ENCODE measurements at places on chromosomes 3 and 15.

DNA sequence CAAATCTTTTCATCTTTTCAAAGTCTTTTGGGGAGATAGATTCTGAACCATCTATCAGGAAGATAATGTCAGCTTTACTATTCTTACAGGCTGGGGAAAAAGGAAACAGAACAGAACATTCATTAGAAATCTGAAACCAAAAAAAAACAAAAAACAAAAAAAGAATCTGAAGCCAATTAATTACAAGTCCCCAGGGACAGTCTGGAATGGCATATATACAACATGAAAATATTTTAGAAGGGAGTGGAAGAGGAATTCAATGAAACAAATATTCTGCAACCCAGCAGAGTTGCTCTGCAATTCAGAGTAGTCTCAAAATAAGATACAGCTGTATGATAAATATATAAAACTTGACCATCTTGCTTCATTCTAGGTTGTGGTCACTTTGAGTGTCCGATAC lies 41.7 kb upstream of the CAPN7 start:
- no peak for DNase-seq

GRCh38 chr3:45234250-45234649 lies 8.2 kb upstream of the TMEM158 start:
- no peak for DNase-seq

GRCh38 chr15:48325400-48325799 lies 5.8 kb upstream of the DUT start:
- DNase-seq, result no peak

DNA sequence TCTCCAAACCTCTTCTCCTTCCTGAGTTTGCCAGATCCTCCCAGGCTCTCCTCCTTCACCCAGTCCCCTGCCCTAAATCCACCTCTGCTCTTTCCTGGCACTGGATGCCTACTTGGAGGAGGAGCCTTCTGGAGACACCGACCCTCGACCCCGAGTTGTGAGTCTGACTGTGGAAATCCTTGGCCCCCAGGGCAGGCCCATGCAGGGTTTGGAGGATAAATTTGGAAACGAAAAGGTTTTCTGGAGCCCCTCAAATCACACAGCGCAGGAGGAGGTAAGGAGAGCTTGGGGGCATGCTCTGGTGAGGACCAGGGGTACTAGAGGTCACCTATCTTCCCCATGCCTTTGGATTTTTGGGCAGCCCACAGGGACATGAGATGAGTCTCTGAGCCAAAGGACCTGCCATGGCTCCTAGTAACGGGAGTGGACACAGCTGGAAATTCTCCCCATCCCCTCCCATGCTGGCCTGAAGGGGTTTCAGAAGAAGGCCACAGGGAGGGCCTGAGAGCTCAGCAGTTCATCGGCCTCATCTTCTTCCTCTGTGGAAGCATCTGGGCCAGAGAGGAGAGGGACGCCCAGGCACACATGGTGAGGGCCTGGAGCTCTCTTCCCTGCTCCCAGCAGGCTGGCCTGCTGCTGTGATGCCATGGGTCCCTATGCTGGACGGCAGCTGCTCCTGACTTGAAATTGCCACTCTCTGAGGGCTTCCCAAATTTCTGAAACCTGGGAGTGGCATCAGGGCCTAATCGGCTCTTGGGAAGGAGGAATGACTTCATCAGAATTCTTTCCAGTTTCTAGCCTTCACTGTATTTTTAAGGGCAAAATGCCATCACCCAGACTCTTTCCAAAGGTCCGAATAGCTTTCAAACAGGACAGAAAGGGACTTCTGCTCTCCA lies 68.6 kb upstream of the ITGA11 start:
- no peak for DNase-seq

GRCh38 chr3:146968204-146968651 lies 363.1 kb upstream of the PLSCR5 start:
- DNase-seq, result no peak

DNA sequence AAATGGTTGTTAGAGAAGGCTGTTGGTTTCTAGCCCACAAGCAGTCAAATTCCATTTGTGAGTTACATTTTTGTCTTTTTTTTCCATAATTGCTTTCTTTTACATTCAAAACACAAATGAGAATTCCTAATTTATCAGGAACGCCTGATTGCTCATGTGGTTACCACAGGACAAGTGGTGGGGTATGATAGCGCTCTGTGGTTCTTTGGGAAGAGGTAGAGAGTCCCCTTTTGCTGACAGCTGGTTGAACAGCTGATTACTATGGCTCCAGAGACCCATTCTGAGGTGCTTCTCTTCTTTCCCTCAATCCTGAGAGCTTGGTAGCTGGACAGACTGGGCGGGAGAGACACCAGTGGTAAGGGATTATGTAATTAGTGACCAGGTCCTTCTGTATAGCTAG lies 24.4 kb downstream of the CNOT10 start:
- no peak for DNase-seq

DNA sequence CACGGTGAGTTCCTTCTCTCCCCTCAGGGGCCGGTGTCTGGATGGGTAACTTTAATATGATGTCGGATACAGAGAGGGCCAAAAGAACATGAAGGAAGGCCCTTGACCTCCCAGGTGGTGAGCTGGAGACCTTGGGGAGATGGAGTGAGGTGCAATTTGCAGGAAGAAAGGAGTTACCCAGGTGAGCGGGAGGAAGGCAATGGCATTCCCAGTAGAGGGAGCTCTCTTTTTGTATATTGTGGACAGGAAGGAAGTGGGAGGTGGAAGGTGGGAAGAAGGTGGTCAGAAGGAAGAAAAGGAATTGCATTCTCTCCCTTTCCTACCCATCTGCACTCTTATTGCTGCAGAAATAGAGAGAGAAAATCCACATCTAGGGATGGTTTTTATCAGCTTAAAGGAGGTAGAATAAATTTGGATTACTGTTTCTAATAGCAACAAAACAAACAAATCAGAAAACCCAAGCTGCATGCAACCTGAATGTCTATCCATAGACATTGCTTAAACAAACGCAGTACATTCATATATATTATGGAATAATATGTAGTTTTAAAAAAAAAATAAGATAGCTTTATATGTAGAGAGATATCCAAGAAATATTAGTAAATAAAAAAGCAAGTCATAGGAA lies 169.0 kb upstream of the TSC22D2 start:
- no peak for DNase-seq

- DNase-seq, result no peak
Measured at GRCh38 chr3:29567501-29567900, 286.6 kb downstream of the RBMS3 start.

DNA sequence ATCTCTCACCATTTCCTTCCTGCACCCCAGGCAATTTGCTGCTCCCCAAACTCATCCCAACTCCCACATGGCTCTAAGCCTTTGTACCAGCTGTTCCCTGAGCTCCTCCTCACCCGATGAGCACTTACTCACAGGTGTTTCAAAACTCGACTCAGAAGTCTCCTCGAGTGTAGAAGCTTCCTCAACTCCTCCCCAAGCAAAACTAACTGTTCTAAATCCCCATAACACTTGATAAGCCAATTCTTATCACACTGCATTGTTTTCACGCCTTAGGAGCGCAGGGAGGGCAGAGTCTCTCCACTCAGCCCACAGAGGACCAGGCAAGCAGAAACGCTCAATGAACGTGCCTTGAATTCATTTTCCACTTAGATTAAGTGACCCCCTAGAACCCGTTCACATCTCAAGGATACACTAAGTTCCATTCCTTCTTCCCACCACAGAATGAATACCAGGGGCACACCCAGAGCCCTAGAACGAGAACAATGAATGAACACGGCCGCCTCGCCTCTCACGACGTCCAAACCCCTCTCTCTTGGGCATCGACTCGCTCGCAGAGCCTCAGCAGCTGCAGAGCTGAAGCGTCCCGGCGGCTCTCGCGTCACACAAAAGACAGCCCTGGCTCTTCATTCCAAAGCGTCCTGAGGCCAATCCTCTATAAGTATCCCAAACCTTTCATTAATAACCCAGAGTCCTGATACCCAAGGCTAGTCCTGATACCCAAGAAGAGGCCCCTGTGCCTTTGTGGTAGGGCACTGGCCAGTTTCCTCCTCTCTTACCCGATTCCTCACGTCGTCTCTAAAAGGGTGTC lies 1.1 kb downstream of the RAF1 start:
- DNase-seq, result peak; percentile 26

DNA sequence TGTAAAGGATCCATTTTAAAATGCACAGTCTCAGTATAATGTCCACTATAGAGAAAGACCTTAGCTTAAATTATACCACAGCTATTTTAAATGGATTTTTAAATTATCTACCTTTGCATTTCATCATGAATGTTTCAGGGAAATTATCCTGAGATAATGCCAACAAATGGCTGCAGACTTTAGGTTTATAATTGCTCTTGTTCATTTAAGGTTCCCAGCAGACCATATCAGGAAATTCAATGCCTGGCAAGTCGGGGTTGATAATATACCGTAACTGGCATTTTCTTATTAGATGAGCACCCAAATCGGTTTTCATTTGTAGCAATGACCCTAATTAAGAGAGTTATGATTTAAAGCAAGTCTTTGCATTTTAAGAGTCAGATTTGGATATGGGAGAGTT lies 227.1 kb upstream of the ARRDC4 start:
- DNase-seq, result no peak

- DNase-seq, result no peak
Measured at GRCh38 chr15:85071061-85071460, 89.4 kb downstream of the PDE8A start.

GRCh38 chr3:30904996-30905395 lies 10.5 kb upstream of the GADL1 start:
- no peak for DNase-seq

GRCh38 chr3:66442254-66443117 lies 58.3 kb downstream of the LRIG1 start:
- no peak for DNase-seq

DNA sequence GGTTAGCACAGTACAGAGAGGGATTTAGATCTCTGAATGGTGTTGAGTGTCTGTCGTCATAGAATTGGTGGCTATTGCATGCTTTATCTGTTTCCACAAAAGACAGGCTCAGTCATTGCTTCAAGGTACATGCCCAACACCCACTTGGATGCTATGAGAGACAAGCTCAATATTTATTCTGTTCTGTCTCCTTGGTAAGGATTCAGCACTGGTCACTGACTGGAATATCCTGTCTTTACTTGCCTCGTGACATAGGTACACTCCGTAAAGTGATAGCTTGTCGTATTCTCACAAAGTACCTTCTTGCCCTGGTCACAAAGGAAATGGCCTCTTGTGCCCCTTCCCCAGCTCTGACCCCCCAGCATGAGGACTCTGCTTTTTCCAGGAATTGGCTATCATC lies 72.8 kb upstream of the CTNNB1 start:
- no peak for DNase-seq

GRCh38 chr3:53526704-53527055 lies 32.3 kb downstream of the CACNA1D start:
- no peak for DNase-seq

Data from germinal center (tissue), 1 donor.